NB4 (cell line): ENCODE measurements at places on chromosomes 6 and 20.

GRCh38 chr20:3431109-3431508, 23.6 kb upstream of the DNAAF9 start:
- DNase-seq: peak; percentile 39

DNA sequence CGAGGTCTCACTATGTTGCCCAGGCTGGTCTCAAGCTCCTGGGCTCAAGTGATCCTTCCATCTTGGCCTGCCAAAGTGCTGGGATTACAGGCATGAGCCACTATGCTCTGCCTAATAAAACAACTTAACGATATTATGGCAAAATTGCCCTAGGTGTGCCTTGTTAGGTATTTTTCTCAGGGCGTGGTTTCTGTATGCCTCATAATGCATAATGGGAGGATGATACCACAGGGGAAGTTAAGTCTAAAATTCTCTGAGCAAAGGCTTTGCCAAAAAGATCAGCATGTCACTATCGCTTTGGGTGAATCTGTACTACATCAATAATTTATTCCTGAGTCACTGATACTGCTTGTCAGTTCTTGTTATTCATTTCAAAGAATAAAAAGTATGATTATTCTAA, 15.9 kb upstream of the LOC128125822 start:
- no peak for DNase-seq

GRCh38 chr6:15405129-15406068, 159.5 kb downstream of the JARID2 start:
- no peak for DNase-seq

- DNase-seq: peak; percentile 21
Observed at GRCh38 chr6:125262016-125263013, 39.5 kb downstream of the HDDC2 start.

DNA sequence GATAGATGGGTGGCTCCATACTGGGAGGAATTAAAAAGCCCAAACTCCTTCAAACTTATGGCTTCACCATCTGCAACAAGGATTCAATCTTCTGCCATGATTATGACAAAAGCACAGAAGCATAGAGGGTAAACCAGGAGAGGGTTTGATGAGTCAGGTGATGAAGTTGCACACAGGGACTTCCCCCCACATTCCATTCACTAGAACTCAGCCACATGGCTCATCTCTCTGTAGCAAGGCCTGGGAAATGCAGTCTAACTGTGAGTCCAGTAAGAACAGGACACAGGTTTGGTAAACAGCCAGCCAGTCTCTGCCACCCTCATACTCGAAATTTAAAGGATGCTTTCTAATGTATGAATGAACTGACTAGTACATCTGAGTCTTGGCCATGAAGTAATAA, 142.9 kb downstream of the HIVEP2 start:
- peak; percentile 23 for DNase-seq

- peak; percentile 84 for DNase-seq
Observed at GRCh38 chr6:169831450-169832246, 80.2 kb downstream of the ERMARD start.

GRCh38 chr6:83696674-83697073, 12.2 kb downstream of the SNAP91 start:
- no peak for DNase-seq

- no peak for DNase-seq
Observed at GRCh38 chr6:118675225-118675624, 23.8 kb upstream of the CEP85L start.

DNA sequence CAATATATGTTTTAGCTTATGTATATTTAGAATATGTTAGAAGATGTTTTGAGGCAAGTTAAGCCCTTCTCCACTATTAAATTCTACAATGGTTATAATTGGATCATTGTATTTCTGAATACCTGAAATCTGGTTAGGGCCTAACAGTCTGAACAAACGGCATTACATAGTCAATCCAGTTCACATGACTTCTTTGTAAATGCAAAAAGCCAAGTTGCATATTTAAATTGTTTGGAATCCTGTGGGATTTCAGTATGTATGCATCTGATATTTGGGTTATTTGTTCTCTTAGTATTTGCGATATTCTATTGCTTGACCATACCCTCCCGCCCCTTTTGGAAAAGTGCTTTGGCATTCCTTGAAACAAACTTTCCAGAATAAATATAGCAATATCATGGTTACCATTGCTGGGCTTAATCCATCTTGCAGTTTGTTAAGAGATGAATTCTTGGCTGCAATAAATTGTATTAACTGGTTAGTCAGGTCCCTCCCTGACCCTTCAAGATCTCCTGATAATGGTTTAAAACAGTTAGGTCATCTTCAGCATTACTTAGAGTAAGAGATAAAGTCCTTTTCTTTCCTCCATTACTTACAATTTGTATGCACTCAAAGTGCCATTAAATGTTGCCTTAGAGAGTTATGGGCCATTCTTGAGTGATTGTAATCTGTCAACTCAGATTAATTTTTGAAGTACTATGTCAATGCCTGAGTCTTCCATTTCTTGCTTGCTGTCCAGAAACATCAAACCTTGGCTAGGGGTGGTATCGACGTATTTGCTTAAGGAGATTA, 36.5 kb downstream of the LRRC1 start:
- DNase-seq: no peak

- DNase-seq: no peak
Observed at GRCh38 chr6:133802861-133803260, 86.1 kb upstream of the TCF21 start.

DNA sequence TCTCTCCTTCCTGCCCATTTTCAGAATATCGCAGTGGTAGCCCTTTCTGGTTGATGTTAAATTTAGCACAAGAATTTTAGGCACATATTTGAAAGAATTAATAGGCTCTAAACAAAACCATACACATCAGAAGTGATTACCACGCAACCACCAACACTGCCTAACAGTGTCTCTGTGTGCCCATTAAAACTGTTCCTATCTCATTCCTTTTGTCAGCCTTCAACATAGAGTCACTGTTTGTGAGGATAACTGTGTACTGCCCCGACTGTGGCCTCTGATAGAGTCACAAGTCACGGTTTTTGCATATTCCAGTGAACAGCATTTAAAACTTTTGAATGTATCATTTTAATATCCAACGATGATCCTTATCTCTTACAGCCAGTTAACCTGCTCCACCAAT, 116.8 kb upstream of the TNFAIP3 start:
- no peak for DNase-seq

DNA sequence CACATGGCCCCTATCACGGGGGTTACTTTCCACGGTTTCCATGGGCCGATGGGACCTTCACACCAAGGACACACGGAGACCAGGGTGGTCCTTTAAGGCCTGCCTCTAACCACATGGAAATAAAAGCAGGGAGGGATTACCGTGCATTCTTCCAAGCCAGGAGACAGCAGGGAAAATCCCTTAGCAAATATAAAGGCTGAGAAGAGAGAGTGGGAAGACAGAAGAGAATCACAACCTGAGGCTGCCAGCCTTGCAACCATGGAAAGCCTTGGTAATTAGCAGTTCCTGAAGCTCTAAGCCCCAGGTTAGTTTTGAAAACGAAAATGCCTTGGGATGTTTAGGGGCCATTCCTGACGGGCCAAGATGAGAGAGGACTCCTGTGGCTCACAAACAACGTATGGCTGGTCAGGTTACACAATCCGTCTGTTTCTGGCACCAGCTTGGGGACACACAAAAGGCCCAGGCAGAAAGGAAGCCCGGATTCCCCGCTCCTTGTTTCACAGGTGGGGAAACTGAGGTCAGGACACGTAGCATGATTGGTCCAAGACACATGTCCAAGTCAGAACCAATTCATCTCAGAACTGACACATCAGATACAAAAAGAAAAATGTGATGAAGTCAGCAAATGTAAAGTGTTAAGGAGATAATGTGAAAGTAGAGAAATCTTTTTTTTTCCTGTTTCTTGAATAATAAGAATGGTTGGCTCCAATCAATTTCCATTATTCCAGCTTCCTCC, 2.8 kb downstream of the PREX1 start:
- peak; percentile 41 for DNase-seq

DNA sequence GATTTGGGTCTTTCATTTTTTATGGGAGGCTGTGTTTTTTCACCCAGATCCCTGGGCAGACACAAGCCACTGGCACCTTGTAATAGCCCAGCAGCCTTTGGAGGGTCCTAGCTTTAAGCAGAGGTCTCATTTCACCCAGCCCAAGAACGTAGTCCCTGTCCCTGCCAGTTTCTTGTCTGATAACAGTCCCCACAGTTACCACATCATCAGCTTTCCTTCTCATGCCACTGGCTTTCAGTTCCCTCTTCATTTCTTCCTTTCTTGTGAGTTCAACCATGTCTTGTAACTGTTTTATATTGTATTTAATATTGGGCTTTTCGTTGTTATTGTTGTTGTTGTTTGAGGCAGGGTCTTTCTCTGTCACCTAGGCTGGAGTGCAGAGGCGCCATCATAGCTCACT, 10.6 kb downstream of the PNPLA1 start:
- DNase-seq: peak; percentile 37

DNA sequence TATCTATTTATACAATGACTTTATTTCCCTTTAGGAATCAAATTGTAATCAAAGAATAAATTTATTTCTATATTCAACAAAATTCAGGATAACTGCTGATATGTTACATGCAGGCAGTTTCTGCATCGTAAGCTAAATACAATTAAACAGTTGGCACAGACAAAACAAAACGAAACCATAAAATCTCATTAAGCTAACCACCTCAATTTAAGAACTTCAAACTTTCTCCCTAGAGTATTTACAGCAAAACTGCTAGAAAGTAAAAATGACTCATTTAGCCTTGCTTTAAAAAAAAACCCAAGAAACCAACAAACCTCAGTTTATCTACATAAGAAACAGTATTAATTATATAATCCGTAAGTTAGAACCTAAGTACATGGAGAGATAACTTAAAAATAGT, 17.1 kb downstream of the SSR1 start:
- no peak for DNase-seq

DNA sequence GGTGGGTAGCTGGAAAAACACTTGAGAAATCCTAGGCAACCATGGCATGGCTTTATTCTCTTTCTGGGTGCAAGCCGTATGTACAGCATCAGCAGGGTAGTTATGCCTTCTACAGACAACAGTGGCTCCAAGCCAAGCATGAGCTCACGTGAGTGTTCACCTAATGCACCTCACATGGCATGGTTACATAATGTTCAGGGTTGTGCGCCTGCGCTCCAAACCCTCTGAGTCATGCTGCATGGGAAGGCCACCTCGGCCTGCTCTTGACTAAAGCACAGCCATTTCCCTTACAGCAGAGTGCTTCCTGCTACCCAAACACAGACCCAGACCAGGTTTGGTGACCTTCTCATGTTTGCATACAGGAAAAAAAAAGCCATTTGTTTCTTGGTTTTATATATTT, 96.2 kb downstream of the VIP start:
- DNase-seq: peak; percentile 27
